ENCODE measurements at places on chromosomes 6 and 20.

DNA sequence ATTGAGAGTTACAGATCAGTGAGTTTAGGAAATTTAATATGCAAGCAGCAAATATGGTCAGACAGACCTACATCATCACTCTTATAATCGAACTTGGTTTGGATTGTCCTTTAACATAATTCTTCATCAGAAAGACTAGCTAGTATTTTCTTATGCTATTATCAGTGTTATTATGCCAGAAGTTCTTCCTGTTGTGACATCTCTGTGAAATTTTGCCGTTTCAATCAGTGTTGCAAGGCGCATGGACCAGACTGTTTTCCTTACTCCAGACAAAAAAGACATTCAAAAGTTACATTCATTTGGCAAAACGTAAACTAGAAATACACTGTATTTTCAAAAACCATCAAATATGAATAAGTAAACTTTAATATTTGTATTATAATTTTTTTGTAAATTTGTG lies 5.7 kb upstream of the TENT5A start:
- no peak for DNase-seq

DNA sequence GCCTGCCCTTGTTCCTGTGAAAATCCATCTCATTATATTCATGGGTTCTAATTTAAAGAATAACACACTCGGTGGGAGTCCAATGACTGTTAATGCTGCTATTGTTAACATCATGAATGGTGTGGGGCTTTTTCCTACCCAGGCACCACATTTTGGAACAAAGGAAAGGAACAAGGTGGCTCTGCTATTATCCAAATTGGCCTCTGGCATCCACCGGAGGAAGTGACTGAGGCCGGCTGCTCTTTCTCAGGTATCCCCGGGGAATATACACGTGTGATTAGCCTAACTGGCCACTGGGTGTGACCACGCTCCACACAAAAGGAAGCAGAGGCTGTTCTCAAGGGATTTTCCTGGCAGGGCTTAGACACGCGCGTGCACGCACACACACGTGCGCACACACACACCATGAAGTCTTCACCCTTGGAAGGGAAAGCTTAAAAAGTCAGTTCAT lies 601.2 kb upstream of the ARID1B start:
- DNase-seq, result no peak

DNA sequence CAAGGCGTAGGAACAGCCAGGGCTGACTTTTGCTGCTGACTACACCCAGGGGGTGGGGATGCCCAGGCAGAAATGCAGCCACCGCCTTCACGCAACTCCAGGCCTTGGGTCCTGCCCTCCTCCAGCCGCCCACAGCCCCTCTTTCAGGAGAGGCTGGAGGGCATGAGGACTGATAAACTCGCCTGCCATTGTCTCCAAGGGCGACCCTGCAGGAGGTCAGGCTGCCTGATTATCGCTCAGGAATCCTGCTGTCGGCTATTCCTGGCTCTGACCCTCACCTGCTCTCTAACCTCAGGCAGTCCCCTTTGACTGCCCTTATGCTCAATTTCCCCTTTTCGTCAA lies 62.0 kb upstream of the HDDC2 start:
- no peak for DNase-seq

DNA sequence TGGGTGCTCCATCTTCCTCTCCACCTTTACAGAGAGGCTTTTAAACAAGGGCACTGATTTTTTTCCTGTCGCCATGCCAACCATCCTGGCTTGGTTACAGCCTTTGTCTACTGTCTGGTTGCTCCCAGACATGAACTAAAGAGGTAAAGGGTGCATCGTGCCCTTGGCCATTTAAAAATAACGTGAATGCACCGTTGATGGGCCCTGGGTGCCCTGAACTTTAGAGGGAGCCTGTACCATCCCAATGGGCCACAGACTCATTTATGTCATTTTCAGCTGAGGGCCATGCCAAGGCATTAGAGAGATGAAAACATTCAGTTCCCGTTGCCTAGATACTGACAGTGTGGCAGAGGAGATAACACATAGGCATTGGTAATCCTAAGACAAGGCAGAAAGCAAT lies 23.3 kb downstream of the TMC2 start:
- no peak for DNase-seq

- DNase-seq, result no peak
Measured at GRCh38 chr20:4674672-4675071, 47.0 kb upstream of the PRND start.

- DNase-seq, result no peak
Measured at GRCh38 chr6:109998159-109998785, 20.2 kb downstream of the GPR6 start.

GRCh38 chr20:47757145-47758035 lies 27.9 kb downstream of the SULF2 start:
- DNase-seq, result no peak
